ENCODE measurements at places on chromosomes 3 and 15. TPM values are rescaled to one million over a fixed set of nuclear protein-coding genes. Genes with fewer than 3 reads are reported as not detected.

TERC gene
- 10.3 TPM for total RNA-seq

GOLGA8Q gene
- 0.69 TPM for total RNA-seq

DNA sequence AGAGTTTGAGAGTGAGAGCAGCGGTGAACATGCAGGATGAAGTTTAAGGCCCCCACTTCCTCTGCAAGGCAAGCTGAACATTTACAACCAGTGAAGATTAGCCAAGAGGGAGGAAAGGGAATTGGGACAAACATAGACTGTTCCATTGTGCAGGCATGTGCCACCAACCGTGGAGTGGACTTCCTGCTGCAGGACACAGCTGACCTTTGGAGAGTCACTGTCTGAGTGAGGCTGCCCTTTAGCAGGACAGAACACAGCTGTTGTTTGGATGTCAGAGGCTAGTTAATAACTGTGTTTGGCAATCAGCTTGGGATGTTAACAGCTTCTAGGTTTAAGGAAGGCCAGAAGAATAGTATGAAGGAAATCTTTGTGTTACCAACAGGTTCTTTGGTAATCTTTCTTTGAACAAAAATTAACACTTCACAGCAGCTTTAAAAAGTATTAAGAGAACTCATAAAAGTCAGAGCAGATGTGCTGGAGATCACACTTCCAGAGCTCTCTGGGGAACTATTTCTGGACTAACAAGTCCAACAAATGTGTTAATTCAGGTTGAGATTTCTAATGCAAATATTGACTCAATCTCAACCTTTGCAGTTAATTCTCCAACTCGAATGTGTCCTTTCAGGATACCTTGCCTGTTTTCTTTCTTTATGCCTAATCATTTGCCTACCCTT, 31.4 kb downstream of the CTDSPL start:
- no peak overlapping the region for H3K4me3 ChIP-seq
- no peaks in the 10 kb centered on the region for H3K27me3 ChIP-seq
- DNase-seq = no peak
- H3K4me1 ChIP-seq = peaks cover 13% of the 10 kb centered on the region

GATM gene
- total RNA-seq = 1,576 TPM

- no peak overlapping the region for H3K4me3 ChIP-seq
- no peaks in the 10 kb centered on the region for H3K36me3 ChIP-seq
- H3K27me3 ChIP-seq = no peaks in the 10 kb centered on the region
- peaks cover 4% of the 10 kb centered on the region for H3K4me1 ChIP-seq
- peak overlapping the region; percentile 72 for H3K27ac ChIP-seq
Measured at GRCh38 chr15:68271854-68272471, 5.6 kb upstream of the FEM1B start.

DNA sequence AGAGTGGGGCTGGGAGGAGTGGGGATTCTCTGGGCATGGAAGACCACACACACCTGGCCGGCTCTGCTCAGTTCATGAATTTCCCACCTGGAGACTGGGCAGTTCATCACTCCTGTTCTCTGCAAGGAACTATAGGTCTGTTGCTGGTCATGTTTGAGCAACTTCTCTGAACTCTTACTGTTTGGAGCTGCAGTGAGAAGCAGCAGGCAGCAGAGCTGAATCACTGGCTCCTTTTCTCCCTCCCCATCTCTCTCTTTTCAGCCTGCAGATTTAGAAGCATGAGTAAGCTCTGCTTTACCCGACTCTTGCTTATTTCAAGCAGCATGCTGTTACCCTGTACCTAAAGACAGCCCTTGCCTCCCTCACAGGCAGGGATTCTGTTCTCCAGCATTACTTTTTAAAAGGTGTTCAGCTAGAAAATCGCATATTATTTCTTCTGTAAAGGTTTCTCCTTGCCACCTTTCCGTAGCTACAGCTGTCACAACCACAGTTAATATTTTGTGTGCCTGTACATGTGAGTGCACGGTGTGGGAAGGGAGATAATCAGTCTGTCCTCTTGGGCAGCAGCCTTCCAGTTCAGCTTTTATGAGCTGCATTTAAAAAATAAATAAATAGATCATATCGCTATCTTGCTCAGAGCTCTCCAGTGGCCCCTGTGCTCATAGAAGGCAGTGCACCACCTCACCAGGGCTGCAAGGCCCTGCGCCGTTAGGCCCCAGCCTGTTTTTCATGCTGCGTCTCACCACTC, 131.6 kb downstream of the CHCHD6 start:
- H3K4me3 ChIP-seq = no peak overlapping the region
- no peaks in the 10 kb centered on the region for H3K36me3 ChIP-seq
- no peaks in the 10 kb centered on the region for H3K27me3 ChIP-seq
- DNase-seq = no peak
- H3K4me1 ChIP-seq = no peaks in the 10 kb centered on the region
- H3K27ac ChIP-seq = no peak overlapping the region

- no peak overlapping the region for H3K4me3 ChIP-seq
- no peak for DNase-seq
- peak overlapping the region; percentile 23 for H3K27ac ChIP-seq
- H3K36me3 ChIP-seq = no peaks in the 10 kb centered on the region
- H3K27me3 ChIP-seq = no peaks in the 10 kb centered on the region
Measured at GRCh38 chr15:40047415-40048210, 8.6 kb upstream of the SRP14 start.

- H3K4me1 ChIP-seq = peaks cover 54% of the 10 kb centered on the region
- no peaks in the 10 kb centered on the region for H3K27me3 ChIP-seq
- H3K27ac ChIP-seq = no peak overlapping the region
- no peaks in the 10 kb centered on the region for H3K36me3 ChIP-seq
- H3K4me3 ChIP-seq = no peak overlapping the region
Measured at GRCh38 chr3:150540991-150541390, 5.3 kb downstream of the SERP1 start.

DNA sequence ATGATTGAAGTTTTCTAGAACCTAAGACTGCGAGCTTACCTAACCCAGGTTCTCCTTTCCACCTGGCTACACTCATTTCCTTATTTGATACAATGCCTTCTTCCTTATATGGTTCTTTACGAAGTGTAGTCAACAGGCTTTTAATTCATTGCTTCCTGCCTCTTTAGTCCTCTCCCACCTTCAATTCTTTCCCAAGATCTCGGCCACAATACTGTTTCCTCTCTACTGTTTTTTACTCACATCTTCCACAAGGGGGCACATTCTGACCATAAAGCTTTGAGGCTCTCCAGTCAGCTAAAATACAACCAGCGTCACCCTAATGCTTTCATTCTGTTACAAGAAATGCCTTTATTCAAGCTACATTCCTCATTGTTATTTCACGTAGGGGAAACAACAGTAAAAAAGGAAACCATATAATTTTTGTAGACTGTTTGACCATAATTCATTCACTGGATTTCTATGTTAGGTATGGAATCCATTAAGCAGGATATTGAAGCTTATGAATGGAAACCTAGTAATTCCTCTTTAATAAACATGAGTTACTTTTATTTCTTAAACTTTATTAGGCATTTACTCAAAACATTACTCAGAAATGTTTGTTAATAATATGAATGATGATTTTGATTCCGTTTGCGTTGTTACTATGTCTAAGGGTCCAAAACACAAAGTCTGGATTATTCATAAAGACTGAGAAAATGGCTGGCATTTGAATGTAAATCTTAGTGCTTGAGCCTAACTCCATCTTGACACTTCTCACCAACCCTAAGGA, 29.5 kb upstream of the VEPH1 start:
- no peak overlapping the region for H3K27ac ChIP-seq
- no peak overlapping the region for H3K4me3 ChIP-seq

GRCh38 chr3:9870978-9871377, 9.1 kb downstream of the CIDEC start:
- no peak for DNase-seq
- no peak overlapping the region for H3K27ac ChIP-seq
- H3K27me3 ChIP-seq = no peaks in the 10 kb centered on the region
- H3K4me1 ChIP-seq = no peaks in the 10 kb centered on the region

DNA sequence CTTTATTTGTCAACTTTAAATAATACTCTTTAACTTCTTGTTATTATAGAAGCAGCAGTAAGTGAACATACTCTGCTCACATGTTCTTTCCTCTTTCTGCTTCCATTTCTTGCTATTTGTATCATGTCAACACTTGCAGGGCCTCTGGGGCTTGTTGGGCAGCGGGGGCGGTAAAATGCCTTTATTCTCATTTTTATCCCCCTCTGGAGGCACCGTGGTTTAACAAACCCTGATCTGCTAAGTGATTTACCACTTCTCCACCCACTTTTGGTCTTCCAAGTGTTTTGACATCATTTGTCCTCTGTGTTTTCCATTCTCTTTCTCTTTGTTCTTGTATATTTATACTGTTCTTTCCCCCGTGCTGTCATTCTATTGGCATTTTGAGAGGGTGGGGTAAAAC, 33.9 kb downstream of the SCN10A start:
- no peaks in the 10 kb centered on the region for H3K4me1 ChIP-seq
- no peak overlapping the region for H3K27ac ChIP-seq
- H3K36me3 ChIP-seq = no peaks in the 10 kb centered on the region
- no peak overlapping the region for H3K4me3 ChIP-seq
- no peak for DNase-seq
- no peaks in the 10 kb centered on the region for H3K27me3 ChIP-seq

GRCh38 chr3:14283813-14284438, 105.3 kb downstream of the LSM3 start:
- H3K36me3 ChIP-seq = no peaks in the 10 kb centered on the region
- H3K27me3 ChIP-seq = no peaks in the 10 kb centered on the region
- H3K4me1 ChIP-seq = no peaks in the 10 kb centered on the region
- no peak for DNase-seq
- no peak overlapping the region for H3K4me3 ChIP-seq

DNA sequence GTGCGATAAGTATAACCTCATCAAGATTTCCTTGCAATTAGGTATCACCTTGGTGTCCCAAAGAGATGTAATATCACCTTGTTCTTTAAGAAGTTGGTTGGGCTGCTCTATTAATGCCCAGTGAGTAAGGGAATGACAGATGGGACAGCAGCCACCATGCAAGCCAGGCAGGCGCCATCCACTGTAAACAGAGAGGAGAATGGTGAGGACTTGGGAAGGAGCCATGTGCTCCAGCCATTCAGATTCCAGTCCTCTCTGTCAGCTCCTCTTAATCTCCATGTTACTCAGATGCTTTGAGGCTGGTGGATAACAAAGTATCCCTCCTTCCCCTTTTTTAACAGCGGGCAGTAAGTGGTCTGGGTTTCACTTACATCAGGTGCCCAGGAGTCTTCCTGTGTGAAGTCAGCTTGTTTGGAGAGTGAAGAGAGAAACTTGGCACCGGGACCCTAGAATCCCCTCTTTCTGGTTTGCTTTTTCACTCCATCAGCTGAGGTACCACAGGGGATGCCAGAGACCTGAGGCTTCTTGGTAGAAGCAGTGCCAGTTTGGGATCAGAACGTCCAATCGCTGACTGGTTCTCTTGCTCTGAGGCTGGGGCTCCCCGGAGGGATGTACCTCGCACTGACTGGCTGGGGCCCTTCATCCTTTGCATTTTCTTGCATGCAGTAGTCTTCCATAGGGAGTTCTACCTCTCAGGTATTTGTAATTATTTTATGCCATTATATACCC, 29.5 kb downstream of the SLCO3A1 start:
- no peaks in the 10 kb centered on the region for H3K27me3 ChIP-seq
- H3K36me3 ChIP-seq = no peaks in the 10 kb centered on the region
- no peak for DNase-seq
- H3K4me3 ChIP-seq = no peak overlapping the region
- H3K4me1 ChIP-seq = peaks cover 3% of the 10 kb centered on the region

DNA sequence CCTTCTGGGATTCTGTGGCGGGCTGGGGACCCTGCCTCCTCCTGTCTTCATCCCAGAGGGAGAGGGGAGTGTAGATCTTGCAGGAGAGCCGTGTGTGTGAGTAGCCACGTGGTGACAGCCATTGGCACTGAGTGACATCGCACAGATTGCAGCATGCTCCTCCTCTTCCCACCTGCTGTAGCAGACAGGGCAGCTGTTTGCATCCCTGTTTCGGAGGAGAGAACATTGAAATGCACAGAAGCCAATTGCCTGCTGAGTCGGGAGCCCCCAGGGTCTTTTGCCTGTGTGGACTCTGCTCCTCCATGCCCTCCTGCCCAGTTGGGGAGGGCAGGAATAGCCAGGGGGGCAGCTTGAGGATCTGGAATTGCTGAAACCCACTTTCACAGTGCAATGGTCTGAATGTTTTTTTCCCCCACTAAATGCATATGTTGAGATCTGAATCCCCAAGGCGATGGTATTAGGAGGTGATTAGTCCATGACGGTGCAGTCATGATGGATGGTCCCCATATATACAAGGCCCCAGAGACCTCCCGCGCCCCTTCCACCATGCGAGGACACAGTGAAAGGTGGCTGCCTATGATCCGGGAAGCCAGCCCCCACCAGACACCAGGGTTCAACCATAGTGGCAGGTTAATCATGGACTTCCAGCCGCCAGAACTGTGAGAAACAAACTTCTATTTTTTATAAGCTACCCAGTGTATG, 66.8 kb downstream of the CHRNA7 start:
- H3K4me1 ChIP-seq = peaks cover 3% of the 10 kb centered on the region
- H3K27ac ChIP-seq = no peak overlapping the region
- DNase-seq = no peak
- H3K36me3 ChIP-seq = no peaks in the 10 kb centered on the region

PRKCD gene
- total RNA-seq = 15.0 TPM

DNA sequence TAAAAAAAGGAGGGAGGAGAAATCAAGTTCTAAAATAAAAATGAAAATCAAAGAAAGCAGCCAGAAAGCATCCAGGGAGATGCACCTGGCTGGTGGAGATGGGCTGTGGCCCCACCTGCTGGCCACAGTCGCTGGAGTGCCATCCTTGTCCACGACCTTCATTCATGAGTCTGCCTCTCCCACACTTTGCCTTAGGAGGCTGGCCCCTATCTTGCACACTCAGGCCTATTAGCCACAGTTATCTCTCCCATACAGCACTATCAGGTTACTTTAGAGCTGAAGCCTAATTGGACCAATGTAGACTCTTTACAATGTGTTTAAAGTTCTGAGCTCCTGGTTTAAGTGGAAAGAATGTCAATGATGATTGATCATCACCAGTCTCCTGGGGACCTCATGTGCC, 392.0 kb upstream of the RORA start:
- no peak overlapping the region for H3K27ac ChIP-seq
- H3K4me3 ChIP-seq = no peak overlapping the region
- no peaks in the 10 kb centered on the region for H3K36me3 ChIP-seq
- H3K4me1 ChIP-seq = no peaks in the 10 kb centered on the region
- peak; percentile 3 for DNase-seq

- H3K36me3 ChIP-seq = no peaks in the 10 kb centered on the region
- H3K27me3 ChIP-seq = no peaks in the 10 kb centered on the region
- DNase-seq = no peak
- no peaks in the 10 kb centered on the region for H3K4me1 ChIP-seq
- no peak overlapping the region for H3K4me3 ChIP-seq
Measured at GRCh38 chr15:83472797-83473196, 25.7 kb downstream of the SH3GL3 start.

ZIC4 gene
- total RNA-seq = not detected

All from pancreas (tissue), 10 donors.